Activated CD8-positive, alpha-beta memory T cell treated with anti-CD3 and anti-CD28 coated beads, Interleukin-2, amount 50 U/mL, for 4 hours (primary cell): ENCODE measurements at places on chromosomes 4 and X.

- DNase-seq, result no peak
Measured at GRCh38 chr4:179583221-179583620, 2141.0 kb upstream of the AGA start.

DNA sequence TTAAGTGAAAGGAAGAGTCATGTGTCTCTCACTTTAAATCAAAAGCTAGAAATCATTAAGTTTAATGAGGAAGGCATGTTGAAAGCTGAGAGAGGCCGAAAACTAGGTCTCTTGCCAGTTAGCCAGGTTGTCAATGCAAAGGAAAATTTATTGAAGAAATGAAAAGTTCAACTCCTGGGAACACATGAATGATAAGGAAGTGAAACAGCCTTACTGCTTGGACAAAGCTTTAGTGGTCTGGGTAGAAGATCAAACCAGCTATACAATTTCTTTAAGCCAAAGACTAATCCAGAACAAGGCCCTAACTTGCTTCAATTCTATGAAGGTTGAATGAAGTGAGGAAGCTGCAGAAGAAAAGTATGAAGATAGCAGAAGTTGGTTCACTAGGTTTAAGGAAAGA, 24.9 kb downstream of the RHOH start:
- DNase-seq, result no peak

- no peak for DNase-seq
Measured at GRCh38 chr4:189988877-189989431, 38.1 kb downstream of the FRG2 start.

GRCh38 chrX:122739770-122740169, 444.3 kb upstream of the GRIA3 start:
- DNase-seq, result no peak

- no peak for DNase-seq
Measured at GRCh38 chr4:174859904-174860303, 30.9 kb upstream of the GLRA3 start.

DNA sequence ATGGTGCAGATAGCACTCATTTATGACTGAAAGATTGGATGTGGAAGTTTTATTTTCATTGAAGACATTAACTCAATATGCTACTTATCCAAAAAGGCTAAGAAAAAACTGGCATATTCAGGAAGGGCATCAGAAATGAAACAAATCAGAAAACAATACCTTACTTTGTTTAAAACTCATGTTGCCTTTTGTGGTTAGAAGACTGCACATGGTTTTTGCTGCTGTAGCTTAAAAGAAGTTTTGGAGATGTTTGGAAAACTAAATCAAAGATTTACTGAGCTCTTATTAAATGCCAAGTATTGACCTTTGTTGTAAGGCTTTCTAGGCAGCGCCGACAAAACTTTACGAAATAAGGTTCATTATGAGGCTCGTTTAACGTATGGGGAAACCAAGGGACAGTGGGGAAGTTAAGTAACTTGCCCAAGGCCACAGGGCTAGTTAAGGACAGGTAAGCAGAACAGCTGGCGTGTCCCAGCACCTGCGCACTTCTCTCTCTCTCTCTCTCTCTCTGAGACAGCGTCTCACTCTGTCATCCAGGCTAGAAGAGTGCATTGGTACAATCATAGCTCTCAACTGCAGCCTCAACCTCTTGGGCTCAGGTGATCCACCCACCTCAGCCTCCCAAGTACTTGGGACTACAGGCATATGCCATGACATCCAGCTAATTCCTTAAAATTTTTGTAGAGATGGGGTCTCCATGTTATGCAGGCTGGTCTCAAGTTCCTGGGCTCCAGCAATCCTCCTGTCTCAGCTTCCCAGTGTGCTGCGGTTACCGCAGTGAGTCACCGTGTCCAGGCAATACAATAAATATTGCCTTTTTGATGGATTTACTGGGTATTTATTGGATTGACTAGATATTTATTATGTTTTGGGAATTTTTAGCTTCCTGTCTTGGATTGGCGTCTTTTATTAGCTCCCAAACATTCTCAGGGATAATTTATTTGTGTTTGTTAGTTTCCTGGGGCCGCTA, 16.1 kb downstream of the LRP2BP start:
- no peak for DNase-seq
